Stimulated activated CD4-positive, alpha-beta T cell treated with anti-CD3 and anti-CD28 coated beads, Interleukin-15, amount 100 ng/mL, for 48 hours (primary cell): ENCODE measurements at places on chromosomes 6 and 20.
A peak's percentile ranks its signal among the peaks of the same experiment; 100 is the strongest.

DNA sequence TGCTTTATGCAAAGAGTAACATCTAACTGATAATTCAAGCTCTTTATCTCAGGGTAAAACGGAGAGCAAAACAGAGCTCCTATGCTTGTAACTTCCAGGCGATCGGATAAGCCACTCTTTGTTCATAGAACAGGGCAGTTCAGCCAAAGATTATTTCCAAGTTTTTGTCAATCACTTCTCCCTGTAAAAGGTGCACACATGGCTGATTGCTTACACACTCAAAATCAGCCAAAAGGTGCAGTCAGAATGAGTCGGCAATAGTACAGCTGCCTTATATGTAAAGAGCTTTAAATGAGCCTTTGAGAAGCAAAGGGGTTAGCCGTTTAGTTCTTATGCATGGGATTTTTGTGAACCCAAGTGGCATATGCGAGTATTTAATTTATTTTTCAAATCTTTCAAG, 449.6 kb upstream of the POU3F2 start:
- DNase-seq = no peak

DNA sequence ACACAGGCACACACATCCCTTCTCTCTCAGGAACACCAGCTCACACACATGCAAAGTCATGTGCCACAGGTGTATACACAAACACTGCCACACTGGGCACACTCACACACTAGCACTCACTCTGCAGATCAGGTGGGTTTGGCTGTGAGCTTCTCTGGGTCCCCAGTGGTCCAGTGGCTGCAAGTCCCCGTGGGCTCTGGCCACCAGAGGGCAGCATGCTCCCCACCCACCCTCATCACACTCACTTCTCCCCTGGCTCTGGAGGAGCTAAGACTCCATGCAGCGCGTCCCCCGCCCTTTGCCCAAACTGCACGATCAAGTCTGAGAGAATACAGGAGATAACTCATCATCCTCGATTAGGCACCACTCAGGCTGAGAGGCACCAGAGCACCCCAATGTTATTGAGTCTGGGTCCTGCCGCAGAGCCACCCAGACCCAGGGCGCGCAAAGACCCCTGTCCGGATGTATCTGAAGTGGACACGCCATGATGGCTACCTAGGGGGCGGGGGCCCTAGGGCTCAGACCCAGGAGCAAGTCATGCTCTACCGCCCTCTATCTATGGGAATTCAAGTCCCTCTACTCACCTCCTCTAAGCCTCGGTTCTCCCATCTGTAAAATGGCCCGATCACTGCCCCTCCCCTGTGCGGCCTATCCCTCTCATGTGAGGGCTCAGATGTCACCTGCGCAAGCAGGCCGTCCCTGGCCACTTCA, 90.5 kb downstream of the GRM4 start:
- peak; percentile 56 for DNase-seq

- DNase-seq = no peak
Observed at GRCh38 chr6:140274548-140274947, 900.1 kb upstream of the CITED2 start.

GRCh38 chr20:2171266-2171790, 69.7 kb downstream of the STK35 start:
- DNase-seq = no peak

- DNase-seq = no peak
Observed at GRCh38 chr20:50501972-50502745, 8.0 kb upstream of the PTPN1 start.

DNA sequence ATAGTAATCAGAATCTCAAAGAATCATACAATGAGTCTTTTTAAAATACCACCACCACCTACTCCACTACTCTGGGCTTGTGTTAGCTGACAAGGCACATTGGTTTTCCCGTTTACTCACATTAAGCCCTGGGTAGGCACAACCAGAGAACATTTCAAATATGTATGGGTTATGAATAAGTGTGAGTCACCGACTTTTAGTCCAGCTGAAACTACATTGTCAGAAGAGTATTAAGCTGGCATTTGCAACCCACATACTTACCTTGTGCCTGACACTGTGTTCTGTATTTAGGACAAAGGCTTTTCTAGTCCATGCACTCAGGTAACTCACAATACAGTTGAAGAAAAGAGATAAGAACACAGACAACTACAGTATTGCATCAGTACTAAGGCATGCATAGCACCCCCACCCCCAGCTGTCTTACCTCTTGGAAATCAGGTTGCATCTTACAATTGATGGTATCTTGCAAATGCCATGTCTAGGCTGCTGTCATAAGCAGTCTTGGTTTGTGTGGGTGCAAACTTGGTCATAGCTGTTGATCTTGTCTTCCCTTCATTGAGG, 40.3 kb upstream of the AHI1 start:
- DNase-seq = peak; percentile 34

DNA sequence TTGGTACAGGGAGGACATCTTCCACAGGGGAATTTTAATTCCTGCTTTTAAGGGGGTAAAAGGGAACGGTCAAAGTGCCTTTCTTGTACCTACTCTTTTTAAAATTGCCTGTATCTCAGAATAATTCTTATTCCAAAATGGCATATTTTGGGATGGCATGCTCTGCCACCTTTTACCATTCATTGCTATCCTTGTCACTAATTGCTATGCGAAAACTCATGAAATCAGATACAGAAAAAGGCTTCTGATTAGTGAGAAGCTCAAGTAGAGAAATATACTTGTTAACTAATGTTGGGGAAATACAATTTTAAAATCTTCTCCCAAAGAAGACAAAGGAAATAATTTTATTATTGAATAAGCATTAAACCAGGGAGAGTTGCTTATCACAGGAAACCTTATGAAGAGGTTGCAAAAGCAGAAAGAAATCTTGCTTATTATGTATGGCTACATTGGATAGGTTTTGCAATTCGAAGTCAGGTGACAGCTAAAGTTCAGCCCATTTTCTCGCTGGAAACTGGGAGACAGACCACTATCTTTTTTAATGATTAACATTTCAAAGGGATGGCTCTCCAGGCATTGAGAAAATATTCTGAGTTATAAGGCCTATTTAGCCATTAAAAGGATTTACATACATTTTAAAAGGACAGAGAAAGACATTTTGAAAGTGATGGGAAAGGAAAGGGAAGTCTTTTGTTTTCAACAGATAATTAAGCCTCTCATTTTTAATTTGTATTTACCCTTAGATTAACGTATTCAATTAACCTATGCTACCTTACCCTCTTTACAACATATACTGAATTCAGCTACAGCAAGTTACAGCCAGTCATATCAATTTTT, 110.3 kb upstream of the PRSS16 start:
- DNase-seq = no peak

DNA sequence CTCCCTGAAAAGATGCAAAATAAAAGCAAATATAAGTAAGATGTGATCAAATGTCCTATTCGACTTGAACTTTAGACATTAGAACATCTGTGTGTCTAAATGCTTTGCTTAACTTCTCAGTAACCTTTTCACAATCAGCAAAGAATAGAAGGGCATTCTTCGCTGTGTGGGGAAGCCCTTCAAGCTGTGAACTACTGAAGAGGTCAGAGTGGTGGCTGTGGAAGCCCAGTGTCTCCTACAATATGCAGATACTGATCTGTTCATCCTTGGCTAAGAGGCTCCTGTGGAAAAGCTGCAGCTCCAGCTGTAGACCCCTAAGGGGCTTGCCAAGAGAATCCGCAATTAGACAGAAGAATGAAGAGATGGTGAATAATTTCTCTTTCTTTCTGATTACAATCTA, 400.3 kb upstream of the SASH1 start:
- DNase-seq = no peak

DNA sequence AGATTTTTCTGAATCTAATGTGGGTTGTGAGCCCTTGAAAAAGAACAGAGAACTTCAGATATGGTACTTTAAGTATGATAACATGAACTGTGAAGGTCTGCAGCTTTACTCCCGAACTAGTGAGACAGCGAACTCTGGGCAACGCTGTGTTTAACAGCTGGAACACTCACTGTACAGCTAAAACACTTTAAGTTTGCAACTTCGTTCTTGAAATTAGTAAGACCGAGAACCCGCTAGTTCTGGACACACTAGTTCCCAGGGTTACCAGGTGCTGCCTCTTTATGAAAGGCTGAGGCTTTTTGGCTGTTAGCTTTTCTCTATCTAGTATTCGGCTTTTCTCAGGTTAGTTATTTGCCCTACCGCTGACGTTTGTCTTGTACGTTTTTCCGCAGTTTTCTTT, 52.9 kb downstream of the RIOK1 start:
- DNase-seq = no peak

DNA sequence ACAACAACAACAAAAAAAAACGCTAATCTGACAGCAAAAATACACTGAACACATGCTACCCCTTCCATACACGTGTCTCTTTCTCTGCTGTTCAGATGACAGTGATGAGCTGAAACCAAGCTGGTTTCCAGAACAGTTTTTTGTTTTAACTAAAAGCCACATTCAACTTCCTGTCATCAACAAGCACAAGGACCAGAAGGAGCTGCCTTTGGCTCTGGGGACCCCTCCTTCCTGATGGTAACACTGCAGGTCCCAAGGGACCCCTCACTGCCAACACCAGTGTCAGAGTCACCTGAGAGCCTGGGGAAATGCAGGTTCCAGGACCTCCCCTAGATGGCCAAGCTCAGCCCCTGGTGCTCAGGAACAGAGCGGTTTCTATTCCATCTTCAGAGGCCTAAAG, 6.0 kb downstream of the CST7 start:
- no peak for DNase-seq

DNA sequence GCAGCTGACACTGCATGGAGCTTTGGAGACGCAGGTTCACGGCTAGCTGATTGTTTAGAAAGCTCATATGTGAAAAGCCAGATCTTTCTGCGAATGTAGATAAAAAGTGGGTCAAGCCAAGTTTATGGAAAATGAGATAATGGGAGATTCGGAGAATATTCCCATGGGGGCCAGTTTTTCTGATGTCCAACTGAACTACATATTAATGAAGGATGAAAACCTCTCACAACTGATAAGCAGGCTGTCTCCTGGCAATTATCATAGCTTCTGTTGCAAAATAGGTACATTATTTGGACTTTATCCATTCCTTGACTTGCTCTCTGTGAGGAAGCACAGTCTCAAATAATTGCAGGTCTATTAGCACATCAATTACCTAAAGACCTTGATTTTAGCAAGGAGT, 21.1 kb downstream of the HDGFL1 start:
- DNase-seq = no peak

GRCh38 chr20:50886184-50886790, 45.0 kb downstream of the ADNP start:
- DNase-seq = no peak

DNA sequence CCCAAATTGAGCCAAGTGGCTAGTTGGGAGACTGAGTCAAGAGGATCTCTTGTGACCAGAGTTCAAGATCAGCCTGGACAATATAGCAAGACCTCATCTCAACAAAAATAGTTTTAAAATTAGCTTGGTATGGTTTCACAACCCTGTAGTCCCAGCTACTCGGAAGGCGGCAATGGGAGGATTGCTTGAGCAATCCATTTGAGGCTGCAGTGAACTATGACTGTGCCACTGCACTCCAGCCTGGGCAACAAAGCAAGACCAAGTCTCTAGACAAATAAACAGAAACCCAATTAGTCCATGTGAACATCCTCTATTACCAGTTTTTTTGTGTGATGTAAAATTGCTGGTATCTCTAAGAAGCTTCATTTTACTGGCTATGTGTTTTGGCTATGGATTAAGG, 106.2 kb downstream of the TULP4 start:
- no peak for DNase-seq

DNA sequence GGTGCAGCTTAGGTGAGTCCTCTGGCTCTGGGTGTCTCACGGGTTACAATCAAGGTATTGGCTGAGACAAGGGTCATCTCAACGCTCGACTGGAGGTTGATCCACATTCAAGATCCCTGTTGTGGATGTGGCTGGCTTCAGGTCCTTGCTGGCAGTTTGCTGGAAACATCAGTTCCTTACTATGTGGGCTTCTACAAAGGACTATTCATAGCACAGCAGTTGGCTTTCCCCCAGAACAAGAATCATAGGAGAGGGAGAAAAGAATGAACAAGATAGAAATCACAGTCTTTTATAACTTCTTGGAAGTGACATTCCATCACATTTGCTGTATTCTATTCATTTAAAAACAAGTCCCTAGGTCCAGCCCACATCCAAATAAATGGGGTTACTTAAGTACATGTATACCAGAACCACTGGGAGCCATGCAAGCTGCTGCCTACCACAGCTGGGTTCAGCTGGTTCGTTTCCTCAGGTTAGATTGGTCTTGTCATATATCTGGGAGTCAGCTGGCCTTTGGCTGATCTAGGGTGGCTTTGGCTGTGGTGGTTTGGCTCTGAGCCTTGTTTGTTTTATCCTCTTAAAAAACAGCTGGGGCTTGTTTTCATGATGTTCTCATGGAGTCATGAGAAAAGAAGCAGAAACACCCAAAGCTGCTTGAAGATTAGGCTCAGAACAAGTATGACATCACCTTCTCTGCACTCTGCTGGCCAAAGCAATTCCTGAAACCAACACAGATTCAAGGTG, 433.2 kb upstream of the SPTLC3 start:
- no peak for DNase-seq

DNA sequence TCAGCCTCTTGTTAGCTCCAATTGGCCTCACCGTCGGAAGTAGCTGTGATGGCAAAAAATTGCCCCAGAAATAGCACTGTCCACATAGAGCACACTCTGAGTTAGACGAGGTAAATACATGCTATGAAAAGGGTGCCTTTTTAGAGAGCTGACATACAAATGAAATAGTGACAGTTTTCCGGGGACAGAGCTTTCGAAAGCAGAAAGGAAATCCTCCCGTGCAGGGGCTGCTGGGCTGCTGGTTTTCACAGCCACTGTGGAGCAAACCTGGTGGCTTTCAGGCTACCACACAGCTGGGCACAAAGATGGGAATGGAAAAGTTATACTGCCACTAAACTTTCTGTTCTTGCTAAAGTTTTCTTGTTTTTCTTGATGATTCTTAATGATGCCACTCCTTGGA, 8.3 kb downstream of the SLPI start:
- no peak for DNase-seq

GRCh38 chr6:49528571-49528970, 21.9 kb upstream of the C6orf141 start:
- no peak for DNase-seq

DNA sequence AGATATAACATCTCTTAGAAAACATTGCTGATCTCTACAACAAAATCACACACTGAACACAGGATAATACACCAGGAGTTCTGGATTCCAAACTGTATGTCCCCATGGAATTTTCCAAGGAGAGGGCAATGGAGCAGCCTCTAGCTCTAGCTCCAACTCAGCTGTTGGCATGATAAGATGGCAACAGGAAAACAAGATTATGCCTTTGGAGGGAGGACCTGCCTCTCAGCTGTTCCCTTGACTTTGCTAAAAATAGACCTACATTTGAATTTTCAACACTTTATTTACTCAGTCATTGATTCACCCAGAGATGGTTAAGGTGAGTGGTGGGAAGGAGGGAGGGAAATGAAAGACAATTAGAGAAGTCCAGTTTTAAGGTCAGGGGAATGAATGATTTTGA, 246.7 kb downstream of the ALDH8A1 start:
- no peak for DNase-seq

- DNase-seq = no peak
Observed at GRCh38 chr20:22462975-22463914, 121.1 kb downstream of the FOXA2 start.

DNA sequence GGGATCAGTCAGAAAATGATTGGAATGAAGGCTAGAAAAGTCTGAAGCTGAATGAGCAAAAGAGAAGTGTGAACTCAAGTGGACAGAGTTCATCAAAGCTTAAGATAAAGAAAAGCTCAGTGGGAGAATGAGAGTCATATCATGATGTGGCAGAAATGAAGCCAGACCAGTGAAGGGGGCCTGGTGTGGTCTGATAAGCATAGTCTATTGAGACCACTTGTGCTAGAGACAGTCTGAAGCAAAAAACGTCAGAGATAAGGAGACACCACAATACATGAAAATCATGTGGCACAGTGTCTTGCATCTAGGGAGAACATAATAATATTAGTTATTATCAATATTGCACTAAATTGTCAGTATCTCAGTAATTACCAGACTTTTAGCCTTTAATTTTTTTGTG, 601.5 kb downstream of the UTRN start:
- no peak for DNase-seq
